ENCODE measurements at places on chromosomes 6 and 20.

GRCh38 chr6:163099621-163100171 is 314.8 kb upstream of the QKI start:
- no peak for DNase-seq

GRCh38 chr20:32490942-32491763 is 94.0 kb downstream of the NOL4L start:
- DNase-seq: no peak

DNA sequence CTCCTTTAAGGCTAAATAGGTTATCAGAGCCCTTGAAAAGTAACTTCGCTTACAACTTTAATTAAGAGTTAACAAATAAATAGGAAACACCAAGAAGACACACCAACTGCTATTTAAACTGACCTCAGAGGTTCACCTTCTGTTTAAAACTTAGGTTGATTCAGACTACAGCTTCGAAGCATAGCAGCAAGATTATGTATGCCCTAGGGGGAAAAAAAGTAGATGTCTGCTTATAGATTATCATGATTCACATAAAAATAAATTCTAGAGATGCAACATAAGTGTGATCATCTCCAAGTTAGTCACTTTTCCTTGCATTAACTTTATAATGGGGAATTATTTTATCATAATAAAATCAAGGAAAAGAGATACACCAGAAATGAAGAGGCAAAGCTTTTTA is 8.9 kb downstream of the PNISR start:
- no peak for DNase-seq

- no peak for DNase-seq
Observed at GRCh38 chr6:2410656-2411380, 165.4 kb upstream of the GMDS start.

GRCh38 chr20:43936104-43936770 is 21.6 kb downstream of the TOX2 start:
- DNase-seq: no peak

DNA sequence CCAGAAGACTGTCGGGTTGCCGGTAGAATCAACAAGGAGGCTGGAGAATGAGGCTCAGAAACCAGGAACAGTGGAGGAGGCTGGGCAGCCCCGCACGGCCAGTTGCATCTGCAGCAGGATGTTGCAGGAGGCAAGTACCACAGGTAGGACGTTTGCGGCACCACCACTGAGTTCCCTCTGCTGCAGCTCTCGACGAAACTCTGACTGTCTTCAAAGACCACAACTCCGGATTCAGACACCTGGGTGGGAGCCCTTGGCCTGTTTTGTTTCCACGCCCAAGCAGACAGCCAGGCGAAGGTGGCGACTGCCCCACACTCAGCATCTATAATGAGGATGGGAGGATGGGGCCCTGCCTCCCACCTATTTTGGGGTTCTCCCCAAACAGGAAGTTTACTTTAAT is 218.2 kb downstream of the ZDHHC14 start:
- no peak for DNase-seq

DNA sequence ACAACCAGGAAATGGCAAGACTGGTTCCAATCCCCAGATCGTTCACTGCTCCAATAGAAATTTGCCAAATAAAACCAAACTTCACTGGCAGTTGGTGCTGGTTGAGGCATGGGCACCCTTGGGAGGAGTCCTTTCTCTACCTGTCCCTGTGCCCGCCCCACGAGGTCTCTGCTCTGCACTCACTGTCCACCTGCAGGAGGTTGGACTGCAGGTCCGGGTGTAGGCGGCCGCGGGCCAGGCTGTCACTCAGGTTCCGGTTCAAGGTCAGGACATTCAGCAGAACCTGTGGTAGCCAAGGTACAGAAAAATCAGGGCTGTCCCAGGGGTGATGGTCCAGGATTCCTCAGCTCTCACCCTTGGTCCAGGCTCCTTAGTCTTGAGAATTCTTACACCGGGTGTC is 22.9 kb downstream of the GGT7 start:
- no peak for DNase-seq

GRCh38 chr20:50565383-50565782 is 55.2 kb downstream of the PTPN1 start:
- DNase-seq: no peak

DNA sequence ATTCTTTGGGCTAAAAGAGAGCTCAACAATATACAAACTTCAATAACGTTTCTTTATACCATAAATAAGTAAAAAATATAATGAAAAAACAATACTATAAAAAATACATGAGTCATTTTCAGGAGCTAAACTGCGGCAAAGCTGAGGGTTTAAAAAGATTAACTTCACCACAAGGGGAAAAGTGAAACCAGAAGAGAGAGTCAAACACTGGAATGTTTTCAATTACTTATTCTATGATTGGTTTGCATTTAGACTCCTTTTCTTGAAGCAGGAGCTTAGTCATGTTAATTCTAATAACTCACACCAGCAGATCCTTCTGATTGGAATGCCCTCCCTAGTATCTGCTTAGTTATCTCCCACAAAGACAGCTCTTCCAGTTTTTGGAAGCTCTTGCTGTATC is 627.3 kb downstream of the UTRN start:
- DNase-seq: no peak

DNA sequence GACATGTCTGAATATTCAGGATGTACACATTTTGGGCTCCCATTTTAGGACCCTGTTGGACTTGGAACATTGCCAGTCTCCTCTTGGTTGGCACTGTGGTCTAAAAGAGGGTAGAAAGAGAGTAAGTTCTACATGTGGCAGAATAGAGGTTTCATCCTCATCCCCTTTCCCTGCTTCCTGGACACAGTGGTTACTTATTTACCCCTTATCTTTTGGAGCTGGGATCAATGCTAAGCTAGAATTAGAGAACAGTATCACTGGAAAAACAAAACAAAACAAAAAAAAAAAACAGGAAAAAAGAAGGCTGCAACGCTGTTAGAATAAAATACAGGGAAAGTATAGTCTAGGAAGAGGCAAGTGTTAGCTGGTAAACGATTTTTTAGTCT is 790.6 kb downstream of the MAFB start:
- DNase-seq: no peak

DNA sequence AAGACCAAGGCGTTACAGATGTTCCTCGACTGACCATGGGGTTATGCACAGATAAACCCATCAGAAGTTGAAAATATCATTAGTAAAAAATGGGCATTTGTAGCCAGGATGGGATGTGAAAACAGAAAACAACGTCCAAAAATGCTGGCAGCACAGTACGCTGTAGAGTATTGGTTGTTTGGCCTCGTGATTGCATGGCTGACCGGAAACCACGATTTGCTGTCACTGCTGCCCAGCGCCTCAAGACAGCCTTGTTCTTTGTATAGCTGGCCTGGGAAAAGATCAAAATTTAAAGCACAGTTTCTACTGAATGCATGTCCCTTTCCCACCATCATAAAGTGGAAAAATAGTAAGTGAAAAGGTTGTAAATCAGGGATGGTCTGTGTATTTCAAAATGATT is 41.9 kb downstream of the MTHFD1L start:
- DNase-seq: no peak

GRCh38 chr20:57654363-57654997 is 34.3 kb upstream of the ZBP1 start:
- DNase-seq: peak; percentile 66

DNA sequence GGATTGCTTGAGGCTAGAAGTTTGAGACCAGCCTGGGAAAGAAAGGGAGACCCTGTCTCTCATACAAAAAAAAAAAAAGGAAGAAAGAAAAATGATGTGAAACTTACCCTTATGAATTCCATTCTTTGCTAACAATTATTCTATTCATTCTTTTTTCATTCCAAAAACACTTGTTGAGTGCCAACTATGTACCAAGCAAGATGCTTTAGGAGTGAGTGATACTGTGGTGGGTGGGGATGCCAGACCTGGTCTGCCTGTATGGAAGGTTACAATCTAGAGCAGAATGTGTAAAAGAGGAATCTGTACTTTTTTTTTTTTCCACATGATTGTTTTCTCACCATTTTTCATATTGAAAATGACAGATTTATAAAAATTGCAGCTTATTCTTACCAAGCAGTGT is 73.8 kb upstream of the TULP1 start:
- DNase-seq: no peak

DNA sequence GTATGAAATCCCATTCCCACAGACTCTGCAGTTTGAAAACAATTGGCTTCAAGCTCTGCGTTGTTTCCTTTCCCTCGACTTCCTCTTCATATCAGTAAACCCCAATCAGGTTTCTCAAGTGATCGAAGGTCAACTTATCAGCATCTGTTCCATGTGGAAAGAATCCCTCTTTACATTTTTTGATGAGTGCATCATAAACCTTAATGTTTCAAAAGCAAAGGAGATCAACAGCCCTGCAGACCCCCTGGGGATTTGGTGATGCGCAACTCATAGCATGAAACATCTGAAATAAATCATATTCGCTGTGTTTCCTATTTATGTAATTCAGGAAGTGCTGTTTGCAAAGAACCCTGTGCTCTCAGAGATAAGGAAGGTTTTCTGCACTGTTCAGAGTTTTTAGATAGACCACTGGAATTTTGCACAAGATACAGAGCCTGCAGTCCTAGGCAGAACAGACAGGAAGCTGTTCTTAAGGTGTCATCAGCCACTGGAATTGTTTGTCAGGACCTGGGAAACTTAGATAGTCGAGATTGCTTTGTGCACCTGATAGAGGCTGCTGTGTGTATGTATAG is 216.0 kb downstream of the HIVEP2 start:
- DNase-seq: no peak

DNA sequence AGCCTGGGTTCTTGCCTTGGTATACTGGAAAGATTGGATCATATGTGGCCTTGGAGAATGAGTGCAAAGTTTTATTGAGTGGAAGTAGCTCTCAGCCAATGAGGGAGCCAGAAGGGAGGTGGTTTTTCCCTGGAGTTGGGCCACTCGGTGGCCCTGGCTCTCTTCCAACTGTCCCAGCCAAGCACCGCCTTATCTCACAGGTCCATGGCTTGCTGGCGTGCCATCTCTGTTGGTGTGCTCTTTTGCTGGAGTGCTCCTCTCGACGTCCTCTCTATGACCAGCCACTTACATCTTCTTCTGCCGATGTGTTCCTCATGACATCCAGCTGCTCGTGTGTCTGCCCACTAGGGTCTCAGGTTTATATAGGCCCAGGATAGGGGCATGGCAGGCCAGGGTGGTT is 505.9 kb upstream of the SYNCRIP start:
- no peak for DNase-seq

- DNase-seq: no peak
Observed at GRCh38 chr6:4291453-4292403, 156.4 kb upstream of the ECI2 start.

DNA sequence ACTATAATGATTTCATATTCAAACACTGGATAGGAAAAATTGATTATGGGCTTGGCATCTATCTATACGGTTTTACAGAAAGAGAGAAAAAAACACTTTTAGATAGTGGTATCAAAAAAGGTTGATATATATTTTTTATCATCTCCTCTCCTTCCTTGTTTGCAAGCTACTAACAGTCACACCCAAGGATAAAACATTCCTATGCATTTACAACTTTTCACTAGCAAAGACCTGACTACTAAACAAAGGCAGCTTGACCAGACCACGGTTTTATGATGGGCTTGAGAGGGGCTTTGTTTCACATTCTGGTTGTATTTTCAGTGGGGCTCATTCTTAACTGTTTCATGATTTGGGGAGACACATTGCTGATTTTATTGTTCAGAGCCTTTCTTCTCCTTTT is 477.6 kb upstream of the CITED2 start:
- no peak for DNase-seq

GRCh38 chr20:45817376-45818194 is 5.1 kb downstream of the UBE2C start:
- no peak for DNase-seq

GRCh38 chr6:133893946-133894345 is 5.0 kb downstream of the TCF21 start:
- DNase-seq: no peak

- DNase-seq: no peak
Observed at GRCh38 chr20:20393207-20394120, 25.6 kb downstream of the INSM1 start.

GRCh38 chr6:33692760-33693158 is 18.7 kb downstream of the UQCC2 start:
- peak; percentile 74 for DNase-seq

DNA sequence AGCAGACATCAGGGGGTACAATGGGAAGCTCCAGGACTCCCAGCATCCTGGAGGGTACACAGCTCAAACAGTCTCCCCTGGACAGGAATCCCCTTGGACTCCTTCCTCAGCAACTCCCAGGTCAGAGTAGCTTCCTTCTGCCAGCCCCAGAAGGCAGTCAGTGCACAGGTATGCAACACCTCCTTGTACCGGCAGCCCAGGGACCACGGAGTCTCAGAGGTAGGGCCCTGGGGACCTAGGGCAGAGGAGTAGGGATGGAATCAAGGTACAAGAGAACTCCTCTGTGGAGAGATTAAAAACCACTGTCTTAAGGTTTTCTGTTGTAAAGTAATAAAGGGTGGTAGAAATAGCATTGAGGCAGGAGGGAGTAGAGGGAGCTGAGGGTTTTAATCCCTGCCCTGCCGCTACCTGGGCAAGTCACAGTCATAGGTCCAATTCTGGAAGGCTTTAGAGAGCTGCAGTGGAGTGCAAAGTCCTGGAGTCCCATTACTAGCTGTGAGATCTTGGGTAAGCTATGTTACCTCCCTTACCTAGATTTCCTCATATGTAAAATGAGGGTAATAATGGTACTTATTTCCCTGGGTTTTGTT is 7.5 kb downstream of the TP53TG5 start:
- no peak for DNase-seq

DNA sequence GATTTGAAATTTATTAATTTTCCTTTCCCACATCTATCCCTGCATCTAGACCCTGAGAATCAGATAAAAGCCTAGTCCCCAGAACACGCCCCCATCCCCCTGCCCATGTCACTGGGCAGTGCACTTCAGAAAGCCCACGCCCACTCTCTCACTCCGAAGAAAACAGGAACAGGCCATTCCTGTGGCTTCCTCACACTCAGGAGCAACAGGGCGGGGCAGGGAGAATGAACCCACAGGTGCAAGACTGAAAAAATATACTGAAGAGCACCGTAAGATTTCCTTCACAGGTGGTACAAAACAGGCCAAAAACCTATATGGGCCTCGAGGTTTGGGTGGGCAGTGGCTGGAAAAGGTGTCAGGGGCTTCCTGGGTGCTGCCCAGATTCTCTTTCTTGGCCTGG is 3.4 kb downstream of the OXT start:
- no peak for DNase-seq

- no peak for DNase-seq
Observed at GRCh38 chr20:57638173-57638894, 18.1 kb upstream of the ZBP1 start.

GRCh38 chr6:89134723-89135122 is 11.1 kb upstream of the PM20D2 start:
- no peak for DNase-seq
